ENCODE measurements at places on chromosomes 16 and 17. TPM values are rescaled to one million over a fixed set of nuclear protein-coding genes. Genes with fewer than 3 reads are reported as not detected.

- no peak overlapping the region for H3K27ac ChIP-seq
- DNase-seq = peak; percentile 66
- no peaks in the 10 kb centered on the region for H3K4me1 ChIP-seq
- no peak overlapping the region for H3K4me3 ChIP-seq
Observed at GRCh38 chr16:82748026-82748425, 121.3 kb downstream of the CDH13 start.

GRCh38 chr16:51473091-51473490 is 322.0 kb upstream of the SALL1 start:
- H3K27ac ChIP-seq = no peak overlapping the region
- no peak overlapping the region for H3K4me3 ChIP-seq
- no peaks in the 10 kb centered on the region for H3K4me1 ChIP-seq

- H3K27me3 ChIP-seq = no peaks in the 10 kb centered on the region
- peaks cover 50% of the 10 kb centered on the region for H3K4me1 ChIP-seq
- peak; percentile 97 for DNase-seq
- H3K27ac ChIP-seq = peak overlapping the region; percentile 93
- H3K4me3 ChIP-seq = no peak overlapping the region
- peaks cover 54% of the 10 kb centered on the region for H3K36me3 ChIP-seq
Observed at GRCh38 chr16:16021988-16022682, 72.7 kb downstream of the ABCC1 start.

Gene FASN
- 15.3 TPM for total RNA-seq

DNA sequence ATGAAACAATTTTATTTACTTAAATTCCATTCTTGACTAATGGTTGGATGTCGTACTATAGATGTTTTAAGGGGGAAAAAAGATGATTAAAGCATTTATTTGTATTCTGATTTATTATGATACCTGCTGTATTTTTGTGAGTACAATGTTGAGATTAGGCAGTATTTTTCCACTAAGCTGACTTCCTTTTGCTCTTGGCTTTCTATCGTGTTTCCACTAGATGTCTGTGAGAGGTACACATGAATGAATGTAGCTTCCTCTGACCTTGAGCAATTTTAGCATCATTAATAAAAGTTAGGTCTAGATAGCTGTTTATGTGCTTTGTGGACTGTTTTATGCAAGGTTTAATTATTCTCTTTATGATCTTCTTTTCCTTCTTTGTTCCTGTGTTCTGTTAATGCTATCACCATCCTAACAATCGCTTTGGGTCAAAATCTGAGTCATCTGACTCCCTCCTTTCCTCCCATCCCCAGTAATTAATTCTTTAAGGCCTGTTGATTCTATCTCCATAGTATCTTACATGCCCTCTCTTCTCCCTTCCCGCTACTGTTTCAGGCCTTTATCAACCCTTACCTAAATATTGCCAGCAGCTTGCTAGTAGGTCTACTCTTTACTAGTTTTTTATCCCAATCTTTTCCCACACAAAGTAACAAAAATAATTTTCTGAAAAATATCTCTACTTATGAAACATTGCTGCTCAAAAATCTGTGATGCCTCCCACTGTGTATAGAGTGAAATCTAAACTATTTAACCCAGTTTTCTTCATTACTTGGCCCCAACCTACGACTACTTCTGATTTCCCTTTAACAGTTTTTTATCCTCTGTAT is 76.0 kb downstream of the VMP1 start:
- H3K27ac ChIP-seq = peak overlapping the region; percentile 98
- peaks cover 16% of the 10 kb centered on the region for H3K4me1 ChIP-seq
- H3K36me3 ChIP-seq = peaks cover 2% of the 10 kb centered on the region
- no peaks in the 10 kb centered on the region for H3K27me3 ChIP-seq

Gene AGRP
- not detected for total RNA-seq

DNA sequence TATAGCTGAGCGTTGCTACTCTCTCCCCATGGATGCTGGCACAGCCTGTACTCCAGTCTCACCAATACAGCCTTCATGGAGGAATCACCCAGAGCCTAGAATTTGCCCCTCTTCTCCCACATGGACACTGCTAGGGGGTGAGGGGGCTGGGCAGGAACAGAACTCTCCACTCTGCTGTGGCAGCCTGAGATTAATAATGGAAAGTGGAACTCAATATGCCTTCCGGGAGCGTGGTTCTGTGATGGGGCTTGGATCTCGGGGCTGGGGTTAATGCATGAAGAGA is 1.2 kb downstream of the SLC9A5 start:
- peaks cover 23% of the 10 kb centered on the region for H3K4me1 ChIP-seq
- H3K4me3 ChIP-seq = no peak overlapping the region
- no peak for DNase-seq
- no peak overlapping the region for H3K27ac ChIP-seq
- H3K27me3 ChIP-seq = no peaks in the 10 kb centered on the region
- H3K36me3 ChIP-seq = peaks cover 3% of the 10 kb centered on the region

DNA sequence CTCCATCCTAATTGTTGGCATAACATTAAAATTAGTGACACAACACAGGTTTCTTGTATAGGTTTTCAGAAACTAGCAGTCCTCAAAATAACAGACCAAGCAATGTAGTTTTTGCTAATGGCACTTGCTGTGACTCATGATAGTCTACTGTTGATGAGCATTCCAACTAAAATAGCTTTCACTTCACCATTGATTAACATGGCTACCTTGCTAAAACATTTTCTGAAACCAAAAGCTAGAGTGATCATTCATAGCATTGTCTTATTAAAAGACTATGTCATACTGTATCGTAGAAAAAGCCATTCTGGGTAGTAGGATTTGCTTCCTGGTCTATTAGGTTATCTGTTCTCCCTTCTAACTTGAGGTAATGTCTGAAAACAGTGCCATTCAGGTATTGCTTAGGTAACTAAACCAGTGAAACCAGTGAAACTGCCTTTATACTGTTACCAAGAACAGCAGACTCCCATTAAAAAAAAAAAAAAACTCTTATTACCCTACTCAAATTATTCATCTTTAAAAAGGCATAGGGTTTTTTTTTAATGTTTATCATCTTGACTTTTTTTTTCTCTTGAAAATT is 2.5 kb upstream of the CLTC start:
- H3K27ac ChIP-seq = no peak overlapping the region
- peaks cover 1% of the 10 kb centered on the region for H3K4me1 ChIP-seq
- no peaks in the 10 kb centered on the region for H3K36me3 ChIP-seq
- no peak for DNase-seq
- H3K27me3 ChIP-seq = no peaks in the 10 kb centered on the region
- no peak overlapping the region for H3K4me3 ChIP-seq

Gene GFAP
- total RNA-seq = not detected
